ENCODE measurements at places on chromosomes 5 and 9.

DNA sequence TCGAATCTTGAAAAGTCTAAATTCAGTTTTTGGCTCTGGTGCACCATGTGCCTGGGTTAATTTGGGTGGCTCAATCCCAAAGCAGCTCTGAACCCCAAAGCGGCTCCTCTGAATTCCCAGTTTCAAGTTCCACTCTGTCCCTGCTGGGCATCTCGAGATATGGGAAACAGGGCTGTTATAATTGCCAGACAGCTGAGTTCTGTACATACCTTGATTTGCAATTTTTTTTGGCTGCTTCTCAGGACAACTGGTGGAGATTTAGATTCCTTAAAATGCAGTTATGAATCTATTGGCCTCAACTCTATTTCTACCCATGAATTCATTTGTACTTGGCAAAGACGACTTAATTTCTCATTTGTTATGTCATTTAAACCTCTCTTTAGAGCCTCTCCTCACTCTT lies 808.5 kb downstream of the TLE4 start:
- no peak for DNase-seq

DNA sequence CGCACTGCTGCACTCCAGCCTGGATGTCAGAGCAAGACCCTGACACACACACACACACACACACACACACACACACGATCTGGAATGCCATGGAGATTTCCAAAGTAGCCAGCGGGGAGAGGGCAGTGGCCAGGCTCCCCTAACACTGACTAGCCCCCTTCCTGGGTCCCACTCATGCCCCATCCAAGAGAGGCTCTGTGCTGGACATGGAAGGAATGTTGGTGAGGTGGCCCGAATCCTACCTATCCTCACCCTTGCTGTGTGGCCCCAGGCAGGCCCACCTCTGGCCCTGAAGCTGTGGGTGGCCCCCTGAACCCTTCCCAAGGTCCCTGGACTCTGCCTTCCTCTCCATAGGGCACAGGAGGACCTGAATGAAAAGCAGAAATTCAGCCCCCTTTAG lies 7.3 kb downstream of the BRD3 start:
- no peak for DNase-seq

GRCh38 chr9:93315118-93315517 lies 131.2 kb downstream of the WNK2 start:
- DNase-seq = no peak

GRCh38 chr5:134227259-134227658 lies 1.4 kb upstream of the PPP2CA start:
- no peak for DNase-seq

- DNase-seq = no peak
Measured at GRCh38 chr9:131885144-131885609, 145.3 kb upstream of the RAPGEF1 start.

DNA sequence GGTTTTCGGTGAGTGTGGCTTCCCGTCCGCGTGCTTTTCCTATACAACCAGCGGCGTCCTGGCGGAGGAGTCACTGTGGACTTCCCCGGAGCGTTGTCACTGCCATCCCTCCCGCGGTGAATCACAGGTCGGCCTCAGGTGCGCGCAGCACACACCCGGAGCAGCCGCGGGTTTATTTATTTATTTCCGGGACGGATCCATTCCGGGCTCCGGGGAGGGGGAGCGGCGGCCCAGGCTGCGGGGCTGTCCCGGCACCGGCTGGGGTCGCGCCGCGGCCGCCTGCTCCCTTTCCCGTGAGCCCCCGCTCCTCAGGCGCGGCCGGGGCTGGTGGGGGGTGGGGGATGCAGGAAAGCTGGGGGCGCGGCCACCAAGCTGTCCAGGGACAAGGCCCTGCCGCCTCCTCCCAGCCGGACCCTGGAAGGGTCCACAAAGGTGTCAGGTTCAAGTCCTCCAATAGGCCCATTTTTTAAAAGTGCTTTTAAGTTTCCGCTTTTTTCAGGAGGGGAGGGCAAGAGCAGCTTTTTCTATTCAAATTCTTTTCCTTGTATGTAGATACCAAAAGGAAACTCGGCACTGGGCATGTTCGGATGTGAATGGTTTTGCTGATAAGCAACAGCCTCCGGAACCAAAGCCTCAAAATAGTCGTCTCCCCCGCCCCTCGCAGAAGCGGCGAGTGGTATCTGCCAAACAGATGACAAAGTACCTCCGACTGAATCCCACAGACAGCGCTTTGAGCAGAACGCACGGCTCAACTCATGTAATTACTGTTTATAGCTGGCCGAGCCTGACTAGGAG lies 192.5 kb downstream of the CD180 start:
- DNase-seq = no peak

Data from amygdala (tissue), 56 donors.